Thyroid gland (tissue), 4 donors: ENCODE measurements at places on chromosomes 2 and 18. TPM values are rescaled to one million over a fixed set of nuclear protein-coding genes. Genes with fewer than 3 reads are reported as not detected.

SPHKAP gene
- 1.6 TPM for total RNA-seq

ALMS1 gene
- total RNA-seq: 38.7 TPM

TTC27 gene
- total RNA-seq: 16.7 TPM

VWC2L gene
- total RNA-seq: not detected

DTNA gene
- total RNA-seq: 152 TPM

RASGRP3 gene
- total RNA-seq: 46.9 TPM

CHRND gene
- not detected for total RNA-seq

IL1RN gene
- not detected for total RNA-seq

LINC00305 gene
- total RNA-seq: not detected
